Dermis microvascular lymphatic vessel endothelial cell (primary cell): ENCODE measurements at places on chromosomes 5 and 9. TPM values are rescaled to one million over a fixed set of nuclear protein-coding genes. Genes with fewer than 3 reads are reported as not detected.

GRCh38 chr5:2293906-2294305 lies 411.2 kb upstream of the IRX4 start:
- DNase-seq = no peak

ADAMTS2 gene
- total RNA-seq = 0.38 TPM in 1 of 2 replicates, not detected in the other

DNA sequence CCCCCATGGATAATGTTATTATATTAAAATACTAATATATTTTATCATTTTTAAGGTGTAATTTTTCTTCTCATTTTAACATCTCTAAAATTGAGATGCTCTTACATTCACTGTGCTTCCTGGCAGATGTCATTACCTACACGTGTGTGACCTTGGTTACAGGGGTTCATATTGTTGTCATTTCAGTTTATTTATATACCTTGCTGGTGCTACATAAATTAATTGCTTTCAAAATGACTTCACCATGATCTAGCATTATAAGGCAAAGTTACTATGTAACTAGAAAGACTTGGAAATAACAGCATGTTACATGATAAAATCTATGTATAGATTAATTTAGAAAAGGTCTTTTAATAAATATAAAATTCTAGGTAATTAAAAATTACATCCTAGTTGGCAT lies 60.9 kb downstream of the ARHGEF28 start:
- DNase-seq = no peak

FSD1L gene
- 1.7 and 2.0 TPM in 2 replicates for total RNA-seq

DNA sequence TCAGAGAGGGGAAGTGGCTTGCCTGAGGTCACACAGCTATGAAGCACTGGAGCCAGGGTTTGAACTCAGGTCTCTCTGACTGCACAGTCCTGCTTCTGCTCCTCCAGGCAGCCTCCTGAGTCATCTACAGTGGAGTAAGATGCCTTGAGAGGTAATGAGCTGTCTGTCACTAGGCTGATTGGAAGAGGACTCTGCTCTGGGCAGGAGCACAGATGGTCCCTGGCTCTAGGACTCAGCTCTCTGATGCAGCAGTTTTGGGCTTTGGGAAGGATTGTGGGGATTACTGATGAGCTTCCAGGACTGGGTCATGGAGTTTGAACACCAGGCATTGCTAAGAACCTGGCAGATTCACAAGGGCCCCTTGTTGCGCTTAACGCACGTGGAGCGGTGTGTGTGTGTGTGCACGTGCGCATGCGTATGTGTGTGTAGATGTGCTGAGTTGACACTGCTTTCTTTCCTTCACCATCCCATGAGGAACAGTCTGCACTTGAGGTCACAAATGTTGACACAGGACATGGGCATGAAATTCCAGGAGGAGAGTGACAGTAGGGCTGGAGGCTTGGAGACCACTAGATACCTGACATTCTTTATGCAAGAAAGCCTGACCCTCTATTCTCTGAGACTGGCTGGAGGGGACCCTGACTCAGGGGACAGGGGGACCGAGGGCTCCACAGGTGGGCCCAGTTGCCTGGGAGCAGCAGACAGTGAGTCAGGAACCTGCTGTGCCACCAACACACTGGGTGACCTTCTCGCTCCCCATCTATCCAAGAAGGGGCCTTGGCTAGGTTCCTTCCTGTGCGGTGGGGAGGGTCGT lies 170.5 kb downstream of the RGS3 start:
- no peak for DNase-seq

MCTP1 gene
- total RNA-seq = 38.8 and 66.4 TPM in 2 replicates

DNA sequence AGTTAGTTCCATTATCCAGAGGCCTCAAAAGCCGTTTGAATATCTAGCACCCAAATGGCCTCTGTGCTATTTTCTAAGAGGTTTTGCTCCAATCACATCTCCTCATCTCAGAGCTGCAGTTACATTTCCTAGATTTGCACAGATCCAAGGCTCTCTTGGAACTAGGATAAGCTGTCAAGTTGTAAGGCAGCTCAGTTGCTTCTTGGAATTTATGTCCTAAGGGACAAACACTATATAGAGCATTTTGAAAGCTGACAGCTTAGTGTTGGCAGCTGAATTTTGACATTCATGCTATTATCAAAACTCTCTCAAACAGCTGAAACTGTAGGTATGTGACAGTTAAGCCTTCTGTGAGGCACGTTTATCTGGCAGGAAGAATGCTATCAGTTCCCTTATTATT lies 97.0 kb downstream of the MACIR start:
- no peak for DNase-seq

ADAMTS6 gene
- total RNA-seq = 40.7 and 46.5 TPM in 2 replicates
